T-helper 22 cell (primary cell): ENCODE measurements at places on chromosomes 5 and 9.

DNA sequence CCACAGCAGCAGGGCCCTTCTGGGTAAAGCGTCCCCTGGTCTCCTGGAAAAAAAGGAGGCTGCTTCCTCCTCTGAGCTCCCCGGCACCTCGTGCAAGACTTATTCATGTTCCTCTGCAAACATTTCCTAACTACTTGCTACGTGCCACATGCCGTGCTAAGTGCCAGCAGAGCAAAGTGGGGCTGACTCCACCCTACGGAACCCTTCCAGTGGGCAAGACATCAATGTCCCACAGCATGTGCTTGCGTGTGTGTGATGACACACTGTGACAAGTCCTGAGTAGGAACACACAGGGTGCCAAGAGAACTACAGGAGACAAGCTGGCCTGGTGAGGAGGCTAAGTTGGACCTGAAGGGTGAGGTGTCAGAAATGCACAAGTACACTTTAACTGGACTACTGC lies 57.4 kb downstream of the SEMA4D start:
- DNase-seq = no peak

DNA sequence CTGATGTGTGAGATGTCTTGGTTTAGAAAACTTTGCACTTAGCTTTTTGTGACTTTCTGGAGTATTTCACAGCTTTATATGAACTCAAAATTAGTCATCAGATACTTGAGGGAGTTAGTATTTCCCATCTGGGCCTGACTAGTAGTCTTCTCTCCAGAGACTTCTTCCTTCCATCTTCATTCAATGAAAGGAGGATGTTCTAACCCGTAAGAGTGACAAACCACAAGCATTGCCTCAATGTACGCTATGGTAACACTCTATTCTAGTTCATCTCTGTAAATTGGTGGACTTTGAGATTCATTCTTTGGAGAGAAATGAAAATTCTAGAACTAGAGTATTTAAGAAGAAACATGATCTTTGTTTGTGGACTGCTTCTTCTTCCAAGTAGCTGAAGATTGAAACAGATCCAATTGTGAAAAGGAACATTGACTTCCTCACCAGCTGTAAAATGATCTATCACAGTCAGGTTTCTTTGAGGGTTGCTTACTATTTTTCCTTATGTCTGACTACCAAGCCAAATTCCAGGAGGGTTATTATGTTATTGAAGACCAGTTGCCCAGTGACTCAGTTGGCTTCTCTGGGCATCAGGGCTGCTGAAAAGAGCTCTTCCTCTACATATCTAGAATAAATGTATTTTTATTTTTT lies 157.6 kb downstream of the SLC12A2 start:
- DNase-seq = no peak

DNA sequence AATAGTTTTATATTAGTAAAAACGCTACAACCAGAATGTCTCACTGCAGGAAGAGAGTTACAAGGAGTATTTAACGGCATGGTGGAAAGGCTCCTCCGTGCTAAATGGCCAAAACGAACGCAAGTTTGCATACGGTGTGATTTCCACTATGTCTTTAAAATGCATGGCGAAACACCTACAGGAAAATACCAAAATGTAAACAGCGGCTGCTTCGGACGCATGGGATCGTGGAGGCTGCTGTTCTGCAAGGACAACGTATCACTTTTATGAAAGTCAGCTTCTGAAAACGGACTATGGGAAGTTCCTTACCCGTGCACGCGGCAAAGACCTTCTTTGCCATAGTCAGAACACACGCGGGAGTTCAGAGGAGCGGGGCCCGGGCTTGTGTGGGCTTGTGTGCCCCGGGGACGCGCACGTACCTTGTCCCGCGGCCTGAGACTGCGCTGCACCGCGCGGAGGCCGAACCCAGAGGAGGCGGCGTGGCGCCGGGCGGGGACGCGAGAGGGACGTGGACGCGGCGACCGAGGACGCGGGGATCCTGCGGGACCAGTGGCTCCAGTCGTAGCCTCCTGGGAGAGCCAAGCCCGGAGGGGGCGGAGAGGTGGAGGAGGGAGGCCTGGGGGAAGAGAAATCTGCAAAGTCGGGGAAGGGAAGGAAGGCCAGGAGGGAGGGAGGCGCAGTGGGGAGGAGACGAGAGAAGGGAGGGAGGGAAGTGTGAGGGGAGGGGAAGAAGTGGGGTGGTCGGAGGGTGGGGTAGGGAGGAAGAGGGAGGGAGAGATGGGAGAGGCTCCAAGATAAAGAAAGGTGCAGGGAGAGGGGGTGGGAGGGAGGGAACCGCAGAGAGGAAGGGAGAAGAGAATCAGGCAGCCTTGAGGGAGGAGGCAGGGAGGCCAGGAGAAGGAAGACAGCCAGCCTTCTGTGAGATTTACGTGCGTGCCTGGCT lies at the start of gene CMBL:
Gene CMBL (minus strand): TSS at position 697 of the 943 bp plus-strand sequence. CDS start 17,140 bp downstream, outside the sequence.
- no peak for DNase-seq

- no peak for DNase-seq
These were observed 17.6 kb upstream of the LCP2 start for GRCh38 chr5:170315154-170315553.

DNA sequence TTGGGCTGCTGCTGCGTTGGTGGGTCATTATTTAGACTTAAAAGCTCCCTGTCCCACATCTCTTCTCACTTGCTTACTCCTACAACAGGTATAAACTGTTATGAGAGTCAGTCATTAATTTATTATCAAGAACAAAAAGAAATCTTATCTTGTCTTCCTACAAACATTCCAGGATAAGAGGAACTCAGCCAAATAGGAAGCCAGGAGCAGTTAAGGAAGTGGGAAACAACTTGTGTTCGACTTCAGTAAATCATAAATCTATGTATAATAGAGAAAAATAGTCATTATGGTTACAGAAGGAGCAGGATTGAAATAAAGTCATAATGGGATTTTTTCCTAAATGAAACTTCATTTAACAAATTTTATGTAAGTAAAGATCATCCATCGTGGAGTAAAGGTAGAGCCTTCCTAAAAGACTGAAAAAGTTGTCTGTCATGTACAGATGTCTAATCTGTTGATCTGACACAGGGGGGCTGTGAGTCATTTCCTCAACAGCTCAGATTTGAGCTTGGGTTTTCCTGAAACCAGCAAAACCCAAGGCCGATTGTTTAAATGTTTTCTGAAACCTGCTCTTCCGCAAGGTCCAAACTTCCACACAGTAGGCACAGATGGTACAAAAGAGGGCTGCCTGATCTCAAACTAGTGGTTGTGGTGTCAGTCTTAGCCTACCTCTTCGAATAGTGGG lies 25.3 kb upstream of the LRRTM2 start:
- DNase-seq = no peak

GRCh38 chr5:83265318-83265717 lies 188.0 kb downstream of the XRCC4 start:
- DNase-seq = no peak

GRCh38 chr5:40599676-40600075 lies 80.0 kb upstream of the PTGER4 start:
- DNase-seq = no peak

DNA sequence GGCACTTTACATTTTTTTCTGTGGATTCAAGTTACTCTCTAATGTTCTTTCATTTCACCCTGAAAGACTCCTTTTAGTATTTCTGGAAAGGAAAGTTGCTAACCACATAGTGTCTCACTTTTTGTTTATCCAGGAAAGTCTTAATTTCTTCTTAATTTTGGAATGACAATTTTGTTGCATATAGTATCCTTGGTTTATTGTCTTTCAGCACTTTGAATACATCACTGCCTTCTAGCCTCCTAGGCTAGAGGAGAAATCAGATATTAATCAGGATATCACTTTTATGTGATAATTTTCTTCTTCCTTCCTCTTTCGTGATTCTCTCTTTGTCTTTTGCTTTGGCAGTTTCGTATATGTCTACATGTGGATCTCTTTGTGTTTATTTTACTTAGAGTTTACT lies 11.4 kb downstream of the ADGRV1 start:
- DNase-seq = no peak

DNA sequence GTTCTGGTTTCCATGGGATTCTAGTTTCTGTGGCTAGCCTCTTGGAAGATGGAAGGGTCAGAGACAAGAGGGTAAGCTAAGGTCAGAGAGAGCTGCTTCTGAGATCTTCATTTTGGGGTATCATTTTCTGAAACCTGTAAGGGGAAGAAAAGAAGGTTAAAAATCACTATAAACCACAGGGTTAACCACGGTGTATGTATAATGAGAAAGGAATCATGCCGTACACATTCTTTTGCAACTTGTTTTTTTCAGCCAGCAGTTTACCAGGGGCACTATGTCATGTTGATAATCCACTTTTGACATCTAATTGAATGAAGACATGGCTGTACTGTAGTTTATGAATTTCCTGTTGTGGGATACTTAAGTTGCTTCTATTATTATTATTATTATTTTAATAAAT lies 164.4 kb downstream of the FOCAD start:
- DNase-seq = no peak

- DNase-seq = no peak
These were observed 742.8 kb downstream of the NR2F1-AS1 start for GRCh38 chr5:92838253-92838652.

DNA sequence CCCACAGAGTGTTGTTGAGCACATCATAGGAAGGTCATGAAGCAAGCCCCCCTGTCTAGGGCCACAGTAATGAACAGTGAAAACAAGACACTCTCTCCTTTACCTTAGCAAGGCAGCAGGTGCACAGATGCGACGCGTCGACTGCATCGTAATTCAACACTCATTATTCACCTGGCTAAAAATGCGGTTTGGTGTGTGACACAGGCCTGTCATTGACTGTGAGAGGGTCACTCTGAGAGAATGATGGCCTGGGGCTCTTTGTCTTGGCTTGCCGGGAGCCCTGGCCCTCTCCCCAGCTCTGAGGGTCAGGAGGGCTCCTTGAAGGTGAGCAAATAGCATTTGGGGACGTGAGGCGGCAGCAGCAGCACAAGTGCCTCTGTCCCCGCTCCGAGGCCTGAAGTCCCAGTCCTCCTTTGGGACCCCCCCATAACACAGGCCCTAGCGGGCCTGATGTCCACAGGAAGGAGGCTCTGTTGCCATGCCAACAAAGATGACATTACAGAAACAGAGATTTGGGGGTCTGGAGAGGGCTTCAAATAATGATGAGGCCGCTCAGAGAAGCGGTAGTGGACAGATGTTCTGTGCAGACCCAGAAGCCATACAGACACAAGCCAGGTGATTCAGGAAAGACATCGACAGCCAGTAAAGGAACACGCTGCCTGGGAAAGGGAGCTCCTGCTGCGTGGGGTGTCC lies 46.7 kb downstream of the SHB start:
- DNase-seq = no peak

DNA sequence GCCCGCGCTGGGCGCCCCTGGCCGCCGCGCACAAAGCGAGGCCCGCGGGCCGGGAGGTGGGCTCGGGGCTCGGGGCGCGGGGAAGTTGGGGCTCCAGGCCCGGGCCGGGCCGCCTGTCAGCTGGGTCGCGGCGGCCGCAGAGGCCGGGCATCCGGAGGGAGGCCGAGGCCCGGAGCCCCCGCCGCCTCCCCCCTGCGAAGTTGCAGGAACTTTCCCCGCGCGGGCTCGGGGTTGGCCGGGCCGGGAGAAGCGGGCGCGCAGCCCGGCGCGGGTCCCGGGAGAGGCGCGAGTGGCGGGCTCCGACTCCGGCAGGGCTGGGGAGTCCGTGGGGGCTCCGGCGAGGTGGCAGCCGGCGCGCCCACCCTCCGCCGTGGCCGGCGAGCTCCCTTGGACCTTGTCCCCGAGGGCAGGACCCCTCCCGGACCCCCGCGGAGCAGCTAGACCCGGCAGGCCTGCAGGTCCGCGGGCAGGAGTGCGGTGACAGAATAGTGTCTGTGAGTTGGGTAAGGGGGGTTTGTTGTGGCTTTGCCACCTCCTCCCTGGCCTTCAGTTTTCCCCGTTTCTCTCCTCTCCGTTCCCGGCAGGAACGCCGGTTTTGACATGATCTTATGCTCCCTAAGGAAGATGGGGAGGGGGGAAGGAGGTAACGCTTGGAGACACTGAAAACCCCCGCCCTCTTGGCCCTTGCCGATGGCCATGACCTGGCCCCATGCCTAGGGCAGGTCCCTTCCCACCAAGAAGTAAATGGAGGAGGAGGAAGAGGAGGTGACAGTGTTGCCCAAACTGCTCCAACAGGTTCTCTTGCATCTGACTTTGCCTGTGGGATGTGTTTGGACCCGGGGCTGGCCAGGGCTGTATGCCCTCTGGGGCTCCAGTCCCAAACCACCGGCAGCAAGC lies 942 bp downstream of the PHF2 start:
- DNase-seq = no peak

GRCh38 chr5:173839117-173839713 lies 48.9 kb upstream of the CPEB4 start:
- DNase-seq = no peak

DNA sequence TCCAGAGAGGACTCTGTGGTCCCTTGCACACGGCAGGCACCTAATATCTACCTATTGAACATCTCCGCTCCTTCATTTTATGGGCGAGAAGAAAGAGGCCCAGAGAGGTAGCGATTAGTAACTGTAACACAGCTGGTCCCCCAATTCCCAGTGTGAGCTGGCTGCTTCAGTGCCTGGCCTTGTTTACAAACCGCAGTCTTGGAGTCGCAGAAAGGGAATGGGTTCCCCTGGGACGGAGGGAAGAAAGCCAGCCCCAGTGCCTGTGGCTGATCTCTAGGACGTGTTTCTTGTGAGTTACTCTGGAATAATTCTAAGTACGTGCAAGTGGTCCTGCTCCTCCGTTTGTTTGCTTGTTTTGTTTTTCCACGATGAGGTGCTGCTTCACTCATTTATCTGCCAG lies 52.0 kb downstream of the CFAP77 start:
- no peak for DNase-seq

DNA sequence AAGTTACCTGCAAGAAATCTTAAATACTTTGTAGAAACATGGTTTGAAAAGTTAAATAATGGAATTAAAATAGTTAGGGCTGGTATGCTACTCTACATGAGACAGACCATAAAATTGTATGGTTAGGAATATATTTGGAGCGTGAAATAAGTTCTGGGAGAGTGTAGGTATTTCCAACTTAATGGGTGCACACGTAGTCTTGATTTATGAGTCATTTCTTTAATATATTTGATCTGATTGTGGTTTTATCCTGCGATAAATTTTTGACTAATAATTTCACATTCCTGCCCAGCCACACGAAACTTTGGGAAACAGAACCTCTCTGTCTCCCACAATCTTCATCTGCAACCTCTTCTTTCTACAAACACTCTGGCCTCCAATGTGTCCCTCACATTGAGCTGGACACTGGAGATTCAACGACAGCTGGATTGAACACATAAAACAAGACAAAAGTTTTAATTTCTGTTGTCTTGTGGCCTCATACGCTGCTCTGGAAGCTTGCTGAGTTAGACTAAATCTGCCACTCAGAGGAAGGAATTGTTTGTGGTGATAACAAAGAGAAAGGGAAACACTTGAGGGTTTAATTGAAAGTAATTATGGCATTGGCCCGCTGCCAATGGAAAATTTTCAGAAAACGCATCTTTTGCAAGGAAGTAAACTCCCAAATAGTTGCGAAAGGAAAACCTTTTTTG lies 201.8 kb upstream of the ZNF608 start:
- no peak for DNase-seq
